Stimulated activated CD4-positive, alpha-beta T cell treated with anti-CD3 and anti-CD28 coated beads, Interleukin-1b, Interleukin-23, amount 100 ng/mL, for 4 hours (primary cell): ENCODE measurements at places on chromosomes 2 and 18.

- DNase-seq = no peak
Observed at GRCh38 chr2:238702276-238703052, 145.4 kb upstream of the TWIST2 start.

DNA sequence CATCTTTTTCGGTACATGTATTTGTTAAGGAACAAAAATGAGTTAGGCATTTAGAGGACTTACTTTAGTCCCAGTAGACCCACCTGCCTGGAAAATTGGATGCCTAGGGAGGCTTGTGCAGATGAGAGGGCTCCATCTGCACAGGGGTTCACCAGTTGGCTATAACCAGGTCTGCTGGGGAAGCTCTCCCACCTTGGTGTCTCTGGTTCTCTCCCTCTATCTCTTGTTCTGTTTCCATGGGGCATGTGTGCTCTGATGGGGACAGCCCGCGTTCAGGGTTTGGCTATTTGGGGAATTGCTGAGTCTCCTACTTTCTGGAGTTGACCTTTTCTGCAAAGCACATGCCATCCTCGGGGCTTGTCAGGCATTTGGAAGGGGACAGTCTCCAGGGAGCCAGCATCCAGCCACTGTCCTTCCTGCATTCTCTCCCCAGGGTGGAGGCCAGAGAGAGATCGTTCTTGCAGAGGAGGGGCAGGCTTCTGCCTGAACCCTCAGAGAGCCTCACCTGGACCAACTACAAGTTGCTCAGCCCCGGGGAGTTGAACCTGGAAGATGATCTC lies 157.3 kb downstream of the KLHL29 start:
- no peak for DNase-seq

GRCh38 chr2:221629468-221629867 lies 57.4 kb upstream of the EPHA4 start:
- DNase-seq = no peak

GRCh38 chr2:132929786-132930185 lies 259.8 kb upstream of the LYPD1 start:
- no peak for DNase-seq

GRCh38 chr2:36356990-36357846 lies 1.6 kb downstream of the CRIM1 start:
- DNase-seq = no peak

- no peak for DNase-seq
Observed at GRCh38 chr18:59376351-59376935, 17.4 kb upstream of the LMAN1 start.

DNA sequence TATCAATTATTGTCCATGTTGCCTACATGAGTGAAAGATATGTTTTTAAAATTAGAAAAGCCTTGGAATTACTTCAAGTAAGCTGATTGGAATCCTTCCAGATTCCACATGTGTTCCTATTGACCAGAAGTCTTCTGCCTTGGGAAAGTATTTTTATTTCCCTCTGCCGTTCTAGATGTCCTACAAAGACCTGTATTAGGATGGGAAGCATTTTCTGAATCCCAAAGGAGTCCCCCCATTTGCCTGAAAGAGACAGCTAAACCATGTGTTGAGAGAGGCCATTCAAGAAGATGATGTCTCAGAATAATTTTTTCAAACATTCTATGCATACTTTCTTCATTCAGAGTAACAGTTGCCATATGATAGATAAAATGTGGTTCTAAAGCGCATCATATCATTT lies 19.0 kb upstream of the MYO1B start:
- DNase-seq = no peak

DNA sequence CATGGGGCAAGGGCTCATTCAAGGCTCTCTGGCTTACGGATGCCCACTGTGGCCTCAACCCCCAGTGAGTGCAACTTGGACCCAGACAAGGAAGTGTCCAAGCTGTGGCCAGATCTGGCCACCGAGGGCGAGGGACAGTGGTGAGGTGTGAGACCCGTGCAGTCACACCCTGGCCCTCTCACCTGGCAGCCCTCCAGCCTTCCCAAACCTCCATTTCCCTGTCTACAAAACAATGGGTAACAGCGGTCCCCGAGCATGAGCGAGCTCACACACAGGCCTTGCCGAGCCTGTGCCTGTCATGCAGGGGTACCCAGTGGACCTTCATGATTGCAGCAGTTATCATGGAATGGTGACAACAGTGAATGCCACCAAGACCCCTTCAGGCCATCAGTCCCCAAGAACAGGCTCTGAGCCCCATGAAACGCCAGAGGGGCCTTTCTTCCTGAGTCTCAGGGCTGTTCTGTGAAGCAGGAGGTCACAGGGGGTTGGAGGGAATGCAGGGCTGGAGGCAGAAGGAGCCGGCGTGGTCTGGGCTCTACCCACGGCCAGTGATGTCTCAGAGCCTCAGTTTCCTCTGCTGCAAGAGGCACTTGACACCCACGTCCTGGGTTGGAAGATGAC lies 49.8 kb downstream of the RAMP1 start:
- no peak for DNase-seq

DNA sequence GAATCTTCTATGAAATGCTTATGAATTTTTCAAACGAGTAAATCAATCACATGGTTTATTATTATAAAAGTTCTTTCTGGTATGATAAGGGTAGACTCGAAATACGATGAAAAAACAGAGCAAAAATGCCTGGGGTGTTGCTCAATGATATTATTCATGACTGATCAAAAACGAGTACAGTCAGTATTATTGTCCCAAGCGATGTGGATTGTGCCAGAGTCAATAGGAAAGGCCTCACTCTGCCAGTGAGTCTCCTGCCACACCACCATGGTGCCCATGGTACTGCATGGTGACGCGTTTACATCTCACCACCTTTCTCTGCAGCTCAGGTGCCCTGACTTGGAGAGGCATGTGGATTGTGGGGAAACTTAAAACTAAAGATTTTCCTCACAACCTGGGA lies 58.5 kb downstream of the KCTD1 start:
- DNase-seq = no peak

DNA sequence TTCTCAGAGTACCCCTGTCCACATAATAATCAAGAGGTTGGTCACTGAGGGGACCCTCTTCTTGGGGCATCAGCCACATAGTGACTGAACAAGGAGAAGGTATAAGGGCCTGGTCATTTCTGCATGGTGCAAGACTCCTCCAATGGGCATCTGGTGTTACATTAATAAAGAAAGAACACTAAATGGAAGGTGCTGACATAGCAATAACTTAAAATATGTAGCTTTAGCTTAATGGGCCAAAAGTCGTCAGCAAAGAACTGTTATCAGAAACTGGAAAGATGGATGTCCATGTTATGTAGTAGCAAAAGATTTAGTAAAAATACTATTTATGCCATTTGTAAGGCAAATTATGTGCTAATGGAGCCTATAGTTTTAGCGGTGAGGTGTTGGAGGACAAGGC lies 916.5 kb upstream of the SOX11 start:
- DNase-seq = no peak

- DNase-seq = no peak
Observed at GRCh38 chr2:61758159-61758558, 95.7 kb downstream of the FAM161A start.

- DNase-seq = no peak
Observed at GRCh38 chr2:186687807-186688211, 6.1 kb upstream of the FAM171B start.

GRCh38 chr2:227460070-227460485 lies 11.9 kb upstream of the AGFG1 start:
- DNase-seq = peak; percentile 52

DNA sequence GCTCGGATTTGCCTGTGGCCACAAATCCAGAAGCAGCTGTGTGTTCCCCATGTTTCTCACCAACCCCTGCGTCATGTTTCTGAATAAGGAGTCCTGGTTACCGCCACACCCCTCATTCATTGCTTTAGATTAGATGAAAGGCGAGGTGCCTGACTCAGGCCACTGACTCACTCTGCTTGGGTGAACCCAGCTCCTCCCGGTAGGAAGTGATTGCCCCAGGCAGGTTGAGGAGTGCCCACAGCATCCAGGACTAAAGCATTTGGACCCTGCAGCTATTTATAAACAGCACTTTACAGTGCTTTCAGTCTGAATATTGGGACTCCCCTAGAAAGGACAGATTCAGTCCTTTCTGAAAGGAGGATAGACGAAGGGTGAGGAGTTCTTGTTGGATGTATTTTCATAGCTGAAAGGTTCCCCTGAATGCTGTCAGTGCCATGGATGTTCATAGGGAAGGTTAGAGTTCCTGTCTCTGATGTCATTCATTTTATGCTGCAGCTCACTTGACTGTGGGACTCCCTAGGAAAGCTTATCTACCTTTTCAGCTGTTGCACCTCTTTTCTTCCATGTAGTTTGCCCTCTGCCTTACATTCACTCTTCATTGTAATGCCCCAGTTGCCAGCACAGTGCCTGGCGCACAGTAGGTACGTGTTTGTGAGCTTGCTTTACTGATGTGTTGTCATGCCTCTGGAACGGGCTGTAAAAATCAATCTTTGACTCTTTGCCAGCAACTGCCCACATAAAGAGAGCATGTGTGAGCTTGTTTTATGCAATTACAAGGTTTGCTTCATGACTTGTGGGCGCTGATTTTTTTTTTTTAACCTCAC lies 14.9 kb downstream of the ITGA6 start:
- peak; percentile 25 for DNase-seq

DNA sequence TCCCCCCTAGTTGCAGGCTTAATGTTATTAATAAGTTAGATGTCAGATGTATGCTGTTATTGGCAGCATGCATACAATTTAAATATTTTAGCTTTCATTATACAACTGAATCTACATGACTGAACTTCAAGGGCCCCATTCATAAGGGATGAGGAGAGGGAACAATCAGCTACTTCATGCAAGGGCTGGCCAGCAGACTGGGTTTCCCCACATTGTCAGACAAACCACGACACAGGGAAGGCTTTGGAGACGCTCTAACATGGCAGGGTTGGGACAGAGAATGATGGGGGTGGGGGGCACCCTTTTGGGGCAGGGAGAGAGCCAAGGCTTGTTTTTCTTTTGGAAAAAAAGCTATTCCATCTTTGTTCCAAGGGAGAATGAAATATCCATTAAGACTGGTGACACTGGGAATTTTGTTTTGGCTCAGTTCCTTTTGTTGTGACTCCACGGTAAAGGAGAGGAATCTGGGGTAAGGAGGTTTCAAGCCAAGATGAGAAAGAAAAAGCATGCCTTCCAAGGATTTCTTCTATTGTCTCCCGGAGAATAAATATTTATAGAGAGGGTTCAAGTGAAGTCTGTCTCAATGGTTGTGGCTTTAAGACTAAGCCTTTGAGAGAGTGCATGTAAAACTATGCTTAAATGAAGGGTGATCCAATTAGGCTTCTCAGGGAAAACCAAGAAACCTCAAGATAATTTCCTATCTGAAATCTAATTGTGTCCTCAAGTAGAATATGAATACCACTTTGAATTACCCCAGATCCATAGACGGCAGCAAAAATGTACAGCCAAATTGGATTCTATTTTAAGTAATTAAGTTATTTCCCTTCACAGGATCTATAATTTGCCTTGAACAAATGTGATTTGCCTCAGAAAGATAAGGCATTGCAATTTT lies 5.4 kb downstream of the CXCR4 start:
- DNase-seq = no peak

DNA sequence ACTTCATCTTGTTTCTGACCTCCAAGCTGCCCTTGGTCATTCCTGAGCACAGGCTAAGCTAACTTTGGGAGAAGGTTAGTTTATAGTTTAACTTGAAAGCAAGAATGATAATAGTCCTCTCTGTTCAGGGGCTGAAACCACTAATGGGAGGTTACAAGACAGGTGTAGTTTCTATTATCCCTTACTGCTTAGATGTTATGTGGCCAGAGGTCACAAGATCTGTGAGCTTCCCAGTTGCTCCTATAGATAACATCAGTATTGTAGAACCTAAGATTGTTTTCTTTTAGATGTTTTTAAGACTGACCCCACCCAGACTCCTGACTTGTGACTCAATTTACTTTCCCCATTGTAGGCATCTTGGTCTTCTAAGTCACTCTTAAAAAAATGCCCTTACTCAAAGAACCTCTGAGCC lies 94.8 kb upstream of the LPIN2 start:
- DNase-seq = no peak

GRCh38 chr2:223868005-223868404 lies 30.6 kb upstream of the AP1S3 start:
- no peak for DNase-seq

GRCh38 chr2:1749489-1750119 lies 5.3 kb upstream of the PXDN start:
- no peak for DNase-seq

DNA sequence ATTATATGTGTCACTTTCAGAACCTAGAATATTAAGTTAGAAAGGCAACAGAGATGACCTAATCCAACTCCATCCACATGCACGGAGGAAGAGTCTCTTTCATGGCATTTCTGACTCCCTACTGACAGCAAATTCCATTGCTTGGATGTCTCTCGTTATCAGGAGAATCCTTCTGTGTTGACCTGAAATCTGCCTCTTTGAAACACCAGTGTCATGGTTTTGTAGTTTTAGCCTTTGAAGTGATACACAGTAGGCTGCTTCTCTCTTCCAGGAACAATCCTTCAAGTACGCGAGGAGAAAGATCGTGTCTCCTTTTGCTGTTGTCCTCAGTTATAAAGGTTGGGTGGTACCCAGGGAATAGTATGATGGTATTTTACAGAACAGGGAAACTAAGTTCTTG lies 201.9 kb upstream of the RASGRP3 start:
- DNase-seq = no peak

- DNase-seq = no peak
Observed at GRCh38 chr2:112149866-112150435, 11.8 kb downstream of the FBLN7 start.

DNA sequence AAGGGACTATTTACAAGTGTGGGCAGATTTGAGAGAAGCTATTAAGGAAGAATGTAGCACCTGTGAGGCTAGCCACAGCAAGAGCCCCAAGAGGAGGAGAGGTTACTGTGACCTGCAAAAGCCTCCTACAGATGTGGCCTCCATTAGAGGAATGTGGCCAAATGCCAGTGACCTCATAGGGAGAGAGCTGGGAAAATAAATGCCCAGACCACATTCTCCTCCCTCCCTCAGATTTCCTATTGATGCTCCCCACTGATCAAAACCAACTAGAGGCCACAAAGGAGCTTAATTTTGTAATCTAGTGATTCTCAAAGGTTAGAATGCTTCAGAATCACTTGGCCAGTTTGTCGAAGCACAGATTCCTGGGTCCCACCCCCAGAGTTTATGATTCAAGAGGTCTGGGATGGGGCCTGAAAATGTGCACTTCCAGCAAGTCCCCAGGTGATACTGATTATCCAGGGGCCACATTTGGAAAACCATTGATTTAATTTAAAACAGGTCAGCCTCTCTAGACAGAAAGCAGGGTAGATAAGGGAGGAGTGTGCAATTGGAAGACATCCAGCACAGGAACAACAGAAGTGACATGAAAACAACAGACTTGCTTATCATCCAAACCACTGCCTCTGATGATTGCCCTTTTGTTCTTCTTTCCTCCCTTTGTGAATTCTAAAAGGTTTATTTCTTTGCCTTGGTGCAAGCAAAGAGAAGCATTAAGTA lies 61.2 kb upstream of the RBBP8 start:
- DNase-seq = no peak

- DNase-seq = peak; percentile 74
Observed at GRCh38 chr2:136423516-136423996, 305.6 kb upstream of the CXCR4 start.

- no peak for DNase-seq
Observed at GRCh38 chr2:105450471-105450870, 51.6 kb upstream of the FHL2 start.

GRCh38 chr2:179511105-179511789 lies 246.6 kb upstream of the SESTD1 start:
- DNase-seq = no peak

- DNase-seq = no peak
Observed at GRCh38 chr2:41847744-41848441, 199.9 kb upstream of the PKDCC start.

- no peak for DNase-seq
Observed at GRCh38 chr2:199460101-199460671, 2.4 kb upstream of the SATB2 start.
